ENCODE measurements at places on chromosomes 1 and 21.

- DNase-seq, result no peak
Measured at GRCh38 chr1:241532864-241533263, 686 bp downstream of the KMO start.

- no peak for DNase-seq
Measured at GRCh38 chr1:12513181-12513580, 104.8 kb downstream of the DHRS3 start.

GRCh38 chr1:100267284-100267683 lies 1.3 kb downstream of the RTCA start:
- no peak for DNase-seq

DNA sequence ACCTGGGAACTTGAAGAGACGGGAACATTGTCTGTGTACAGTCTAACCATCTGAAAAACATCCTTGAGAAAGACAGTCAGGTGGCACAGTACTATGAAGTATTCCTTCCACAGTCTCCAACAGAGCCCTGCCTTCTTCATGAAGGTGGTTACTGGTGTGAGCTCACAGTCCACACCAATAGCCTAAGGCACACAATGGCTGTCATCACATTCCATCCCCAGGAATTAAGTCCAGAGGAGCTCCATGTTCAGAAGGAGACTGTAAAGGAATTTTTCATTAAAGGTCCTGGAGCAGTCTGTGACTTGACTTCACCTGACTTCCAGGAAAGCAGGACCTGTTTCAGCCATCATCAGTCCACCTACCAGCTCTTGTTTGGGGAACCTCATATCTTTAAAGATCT lies 180.2 kb downstream of the C1orf21 start:
- no peak for DNase-seq

- no peak for DNase-seq
Measured at GRCh38 chr1:154178911-154179811, 12.7 kb downstream of the TPM3 start.

GRCh38 chr21:27647401-27647800 lies 680.5 kb upstream of the ADAMTS5 start:
- no peak for DNase-seq

DNA sequence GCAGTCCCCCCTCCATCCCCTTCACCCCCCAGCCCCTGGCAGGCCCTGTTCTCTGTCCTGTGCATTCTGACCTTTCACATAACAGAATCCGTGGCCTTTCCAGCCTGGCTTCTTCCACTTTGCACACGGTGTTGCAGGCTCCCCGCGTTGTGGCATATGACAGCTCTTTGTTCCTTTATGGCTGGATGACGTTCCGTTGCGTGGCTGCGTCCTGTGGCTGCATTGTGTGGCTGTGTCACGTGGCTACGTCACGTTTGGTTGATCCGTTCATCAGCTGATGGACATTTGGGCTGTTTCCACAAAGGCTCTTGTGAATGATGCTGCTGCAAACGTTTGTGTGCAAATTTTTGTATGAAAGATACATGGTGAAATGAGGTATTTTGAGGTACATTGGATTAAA lies 53.3 kb downstream of the PDE9A start:
- no peak for DNase-seq

- peak; percentile 34 for DNase-seq
Measured at GRCh38 chr21:14968821-14969220, 96.0 kb downstream of the NRIP1 start.

DNA sequence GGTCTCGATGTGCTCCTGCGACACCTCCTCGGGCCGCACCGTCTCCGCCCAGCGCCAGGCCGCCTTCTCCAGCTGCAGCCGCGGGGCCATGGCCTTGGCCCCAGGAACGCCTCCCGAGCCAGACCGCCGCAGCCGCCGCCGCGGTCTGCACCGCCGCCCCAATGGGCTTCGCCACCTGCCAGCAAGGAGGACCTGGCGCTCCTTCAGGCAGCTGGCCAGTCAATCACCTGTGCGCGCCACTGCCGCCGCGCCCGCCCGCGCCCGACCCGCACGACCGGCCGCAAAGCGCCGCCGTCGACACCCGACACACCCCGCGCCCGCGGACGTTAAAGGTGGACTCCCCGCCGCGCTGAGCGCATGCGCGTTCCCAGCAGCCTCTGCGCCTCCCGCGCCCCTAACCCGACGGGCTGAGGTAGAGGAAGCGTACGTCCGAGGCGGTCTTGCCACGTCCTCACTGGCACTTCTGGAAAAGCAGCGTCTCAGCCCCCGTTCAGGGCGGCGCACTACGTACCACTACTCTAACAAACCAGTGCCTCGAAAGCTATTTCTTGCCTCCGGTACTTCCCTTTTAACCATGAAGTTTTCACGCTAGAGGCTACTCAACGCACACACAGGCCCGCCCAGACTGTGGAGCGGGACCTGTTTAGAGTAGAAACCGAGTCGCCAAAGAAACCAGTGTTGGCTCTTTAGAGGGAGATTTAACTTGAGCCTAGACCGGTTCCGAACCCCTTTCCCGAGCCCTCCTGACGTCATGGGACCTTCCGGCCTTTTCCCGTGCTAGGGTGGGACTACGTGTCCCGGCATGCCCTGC lies at the start of gene USP48:
USP48 (minus strand) TSS at position 282 of the 811 bp plus-strand sequence; CDS start at position 90, 192 bp downstream.
- peak; percentile 98 for DNase-seq

DNA sequence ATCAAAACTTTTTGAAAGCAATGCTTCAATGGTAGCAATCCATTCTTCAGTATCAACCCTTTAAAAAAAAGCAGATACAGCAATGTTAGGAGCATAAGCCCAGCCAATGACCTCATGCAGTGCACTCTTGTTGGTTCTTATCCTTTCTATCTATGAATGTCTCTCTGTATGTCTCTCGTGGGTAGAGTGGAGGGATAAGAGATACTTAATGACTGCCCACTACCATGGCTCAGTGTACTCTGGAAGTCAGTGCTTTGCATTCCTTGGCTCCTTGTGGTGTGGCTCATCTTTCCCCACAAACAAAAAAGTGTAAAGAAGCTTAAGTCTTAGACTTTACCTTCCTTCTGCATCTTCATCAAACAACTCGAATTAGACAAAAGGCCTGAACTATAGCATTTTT lies 50.3 kb downstream of the PCSK9 start:
- DNase-seq, result no peak

- no peak for DNase-seq
Measured at GRCh38 chr1:213985209-213986019, 2.4 kb upstream of the PROX1 start.

- no peak for DNase-seq
Measured at GRCh38 chr1:213399695-213400094, 348.7 kb downstream of the RPS6KC1 start.

DNA sequence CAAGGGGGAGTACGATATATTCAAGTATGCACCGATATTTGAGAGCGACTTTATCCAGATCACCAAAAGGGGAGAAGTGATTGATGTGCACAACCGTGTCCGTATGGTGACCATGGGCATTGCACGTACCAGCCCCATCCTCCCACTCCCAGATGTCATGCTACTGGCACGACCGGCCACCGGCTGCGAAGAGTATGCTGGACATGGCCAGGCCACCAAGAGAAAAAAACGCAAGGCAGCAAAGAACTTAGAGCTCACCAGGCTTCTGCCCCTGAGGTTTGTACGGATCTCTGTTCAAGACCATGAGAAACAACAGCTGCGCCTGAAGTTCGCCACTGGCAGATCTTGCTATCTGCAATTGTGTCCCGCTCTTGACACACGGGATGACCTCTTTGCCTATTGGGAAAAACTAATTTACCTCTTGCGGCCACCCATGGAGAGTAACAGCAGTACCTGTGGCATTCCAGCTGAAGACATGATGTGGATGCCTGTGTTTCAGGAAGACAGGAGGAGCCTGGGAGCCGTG lies 16.5 kb downstream of the ATF3 start:
- no peak for DNase-seq

- DNase-seq, result peak; percentile 79
Measured at GRCh38 chr1:91851130-91852010, 34.6 kb downstream of the TGFBR3 start.

- no peak for DNase-seq
Measured at GRCh38 chr1:64405833-64406232, 64.1 kb upstream of the CACHD1 start.

DNA sequence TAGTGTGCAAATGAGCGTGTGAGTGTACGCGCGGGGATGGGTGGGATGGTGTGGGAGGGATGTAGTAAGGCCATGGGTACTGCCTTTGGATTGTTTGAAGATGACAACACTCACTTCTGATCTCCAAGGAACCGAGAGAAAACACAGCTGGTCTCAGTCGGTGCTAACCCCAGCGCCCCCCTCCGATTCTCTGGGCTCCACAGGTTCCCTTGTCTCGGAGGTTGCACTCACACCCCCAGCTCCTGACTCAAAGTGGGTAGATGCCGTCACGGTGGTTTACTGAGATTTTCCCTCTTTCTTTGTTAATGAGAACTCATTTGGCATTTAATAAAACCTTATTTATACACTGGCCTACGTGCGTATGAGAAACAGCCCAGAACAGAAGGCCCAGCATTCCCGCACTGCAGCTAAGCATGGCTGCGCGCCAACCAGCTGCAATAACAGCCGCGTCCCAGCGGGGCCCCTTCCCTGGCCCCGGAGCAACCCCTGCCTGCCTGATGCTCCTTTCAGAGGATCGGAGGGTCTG lies 25.8 kb downstream of the ABCA4 start:
- DNase-seq, result peak; percentile 88

- no peak for DNase-seq
Measured at GRCh38 chr1:234877761-234878160, 250.9 kb downstream of the TOMM20 start.

DNA sequence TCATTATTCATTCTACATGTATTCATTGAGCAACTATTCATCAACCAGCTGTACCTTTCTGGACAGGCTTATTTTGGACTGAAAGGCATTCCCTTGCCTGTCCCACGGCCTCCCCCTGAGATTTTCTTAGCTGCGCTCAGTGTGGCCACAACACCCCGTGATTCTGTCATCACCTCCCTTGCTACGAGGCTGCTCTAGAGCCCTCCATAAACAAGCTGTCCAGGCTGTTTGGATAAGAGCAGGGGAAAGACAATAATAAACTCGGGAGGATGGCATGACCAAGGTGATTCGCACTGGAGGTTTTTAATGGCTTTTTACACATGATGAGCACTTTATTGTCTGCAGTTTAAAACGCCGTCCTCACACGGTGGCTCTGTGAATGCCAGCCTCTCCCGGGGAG lies 139.7 kb downstream of the ROR1 start:
- no peak for DNase-seq

DNA sequence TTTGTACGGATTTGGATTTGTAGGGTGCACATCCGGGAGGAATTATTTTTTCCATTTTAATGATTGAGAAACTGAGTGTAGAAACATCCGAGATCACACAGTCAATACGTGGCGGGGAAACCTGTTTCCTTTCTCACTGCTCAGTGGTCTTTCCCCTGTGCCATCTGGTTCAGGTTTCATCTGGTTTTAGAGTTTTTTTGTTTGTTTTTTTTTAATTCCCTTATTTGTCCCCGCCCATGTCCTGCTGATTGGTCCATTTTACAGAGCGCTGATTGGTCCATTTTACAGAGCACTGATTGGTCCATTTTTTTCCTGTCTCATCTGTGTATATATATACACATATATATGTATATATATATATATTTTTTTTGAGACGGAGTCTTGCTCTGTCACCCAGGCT lies 6.0 kb downstream of the TRPM2 start:
- no peak for DNase-seq

GRCh38 chr1:156591181-156591431 lies 470 bp upstream of the NAXE start:
- DNase-seq, result no peak

GRCh38 chr1:28096210-28097099 lies 8.0 kb upstream of the EYA3 start:
- no peak for DNase-seq

DNA sequence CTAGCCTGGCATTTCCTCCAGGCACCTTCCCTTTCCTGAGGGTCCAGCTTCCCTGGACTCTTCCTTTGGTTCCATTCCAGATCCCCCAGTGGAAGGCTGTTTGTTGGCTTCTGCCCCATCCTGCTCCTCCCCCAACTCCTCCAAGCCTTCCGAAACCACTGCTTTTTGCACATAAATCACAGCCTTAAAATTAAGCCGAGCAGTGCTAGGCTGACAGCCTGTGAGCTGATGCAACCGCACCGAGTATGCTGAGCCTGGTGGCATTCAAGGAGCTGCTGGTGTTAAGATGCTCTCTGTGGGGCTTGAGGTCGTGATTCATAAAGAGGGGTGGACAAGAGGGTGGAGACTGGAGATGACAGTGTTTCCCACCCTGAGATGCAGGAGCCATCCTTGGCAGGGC lies 266.6 kb upstream of the C1orf174 start:
- DNase-seq, result no peak

DNA sequence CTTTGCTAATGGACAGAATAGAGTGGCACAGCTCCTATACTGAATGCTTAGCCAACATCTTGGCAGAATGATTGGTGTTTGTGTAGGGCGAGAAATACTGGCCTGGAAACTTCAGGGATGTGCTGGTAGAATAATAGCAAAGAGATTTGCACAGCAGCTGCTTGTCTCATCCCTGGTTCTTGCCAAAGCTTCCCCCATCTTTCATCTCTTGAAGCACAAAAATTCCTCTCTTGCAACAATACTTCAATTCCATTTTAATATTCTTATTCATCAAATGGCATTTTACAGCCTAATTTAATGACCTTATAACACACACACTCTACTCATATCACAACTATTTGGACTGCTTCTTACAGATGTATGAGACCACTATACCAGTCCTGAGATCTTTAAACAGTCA lies 37.7 kb downstream of the LHX8 start:
- DNase-seq, result no peak

- DNase-seq, result no peak
Measured at GRCh38 chr1:221774054-221774842, 32.4 kb upstream of the DUSP10 start.

GRCh38 chr1:44114098-44114497 lies 4.5 kb upstream of the KLF17 start:
- DNase-seq, result no peak

- DNase-seq, result no peak
Measured at GRCh38 chr1:90386899-90387720, 330.0 kb downstream of the BARHL2 start.

DNA sequence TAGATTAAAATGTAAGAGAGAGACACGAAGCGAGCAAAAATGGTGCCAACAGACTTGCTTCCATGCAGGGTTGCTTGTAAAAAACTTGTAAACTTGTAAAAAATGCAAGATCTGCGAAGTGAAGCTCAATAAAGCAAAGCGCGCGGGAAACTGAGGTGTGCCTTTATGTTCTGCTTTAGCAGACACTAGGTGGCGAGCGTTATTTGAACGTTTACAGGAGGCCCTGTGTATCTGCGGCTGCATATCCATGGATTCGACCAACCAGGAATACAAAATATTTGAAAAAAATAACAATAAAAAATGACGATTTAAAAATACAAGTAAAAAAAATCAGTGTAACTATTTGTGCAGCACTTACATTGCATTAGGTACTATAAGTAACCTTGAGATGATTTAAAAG lies 1.5 kb downstream of the UBE2G2 start:
- peak; percentile 53 for DNase-seq

- peak; percentile 57 for DNase-seq
Measured at GRCh38 chr1:39898648-39899603, 2.8 kb downstream of the MYCL start.

GRCh38 chr1:64388336-64388735 lies 81.6 kb upstream of the CACHD1 start:
- DNase-seq, result no peak
